Activated CD4-positive, alpha-beta T cell treated with anti-CD3 and anti-CD28 coated beads for 36 hours (primary cell): ENCODE measurements at places on chromosomes 5 and 9. TPM values are rescaled to one million over a fixed set of nuclear protein-coding genes. Genes with fewer than 3 reads are reported as not detected.

The SLC30A5 gene
- total RNA-seq: 44.1 TPM

The ADRB2 gene
- total RNA-seq: 0.09 TPM

The ACTBL2 gene
- not detected for total RNA-seq

The FOXD4L3 gene
- not detected for total RNA-seq

The ENHO gene
- total RNA-seq: not detected

The FOXD1 gene
- 0.23 TPM for total RNA-seq

GRCh38 chr9:22919423-22919822 is 472.8 kb downstream of the DMRTA1 start:
- no peak for DNase-seq

GRCh38 chr9:79694208-79694607 is 122.4 kb downstream of the TLE4 start:
- no peak for DNase-seq

- DNase-seq: no peak
Measured at GRCh38 chr5:131550606-131551005, 84.4 kb downstream of the RAPGEF6 start.

- DNase-seq: no peak
Measured at GRCh38 chr5:54535149-54535844, 17.7 kb downstream of the SNX18 start.

DNA sequence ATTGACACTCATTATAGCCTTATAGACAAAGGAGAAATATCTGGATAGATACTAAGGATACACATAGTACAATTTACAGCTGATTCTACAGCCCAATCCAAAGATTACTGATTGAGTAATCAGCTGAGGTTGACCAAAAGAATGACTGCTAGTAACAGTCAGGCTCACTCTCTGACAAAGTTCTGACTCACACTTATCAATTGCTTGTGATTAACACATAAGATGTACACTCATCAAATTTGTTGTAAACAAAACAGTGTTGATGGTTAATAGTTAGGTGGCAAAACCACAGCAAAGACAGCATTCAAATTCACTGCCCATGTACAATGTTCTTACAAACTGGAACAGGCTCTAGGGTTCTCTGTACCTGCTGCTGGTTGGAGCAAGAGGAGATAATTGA is 422.7 kb downstream of the TLE1 start:
- no peak for DNase-seq

DNA sequence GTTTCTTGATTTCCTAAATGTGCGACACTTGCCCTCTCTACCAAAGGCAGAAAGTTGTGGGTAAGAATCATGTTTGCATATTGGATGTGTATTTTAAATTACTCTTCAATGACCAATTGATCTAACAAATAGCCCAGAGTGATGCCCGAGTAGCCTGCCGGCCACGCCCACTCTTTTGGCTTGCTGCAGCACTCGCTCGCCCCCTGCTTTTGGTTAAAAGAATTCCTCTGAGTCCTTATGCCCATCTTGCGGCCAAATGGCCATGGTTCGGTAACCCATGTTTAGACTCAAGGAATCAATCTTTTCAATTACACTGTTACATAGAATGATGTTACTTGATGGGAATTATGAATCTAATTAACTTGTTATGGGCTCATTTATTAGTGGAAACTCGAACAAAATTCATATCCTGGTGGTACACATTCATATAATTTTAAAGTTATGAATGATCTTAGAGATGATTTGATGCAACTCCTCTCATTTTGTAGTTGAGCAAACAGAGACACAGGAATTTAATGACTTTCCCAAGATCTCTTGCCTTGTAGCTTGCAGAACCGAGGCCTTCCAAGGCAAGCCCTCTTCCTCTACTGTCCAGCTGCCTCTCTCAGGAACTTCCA is 36.5 kb downstream of the PPIC start:
- DNase-seq: peak; percentile 71
